AG08396 (cell line): ENCODE measurements at places on chromosomes 2 and 18.

- no peak for DNase-seq
These were observed 138.7 kb upstream of the AQP4 start for GRCh38 chr18:27004056-27004829.

- DNase-seq, result no peak
These were observed 1223.1 kb upstream of the ZEB2 start for GRCh38 chr2:145743011-145743410.

GRCh38 chr18:44562986-44563385, 117.7 kb upstream of the SETBP1 start:
- no peak for DNase-seq

DNA sequence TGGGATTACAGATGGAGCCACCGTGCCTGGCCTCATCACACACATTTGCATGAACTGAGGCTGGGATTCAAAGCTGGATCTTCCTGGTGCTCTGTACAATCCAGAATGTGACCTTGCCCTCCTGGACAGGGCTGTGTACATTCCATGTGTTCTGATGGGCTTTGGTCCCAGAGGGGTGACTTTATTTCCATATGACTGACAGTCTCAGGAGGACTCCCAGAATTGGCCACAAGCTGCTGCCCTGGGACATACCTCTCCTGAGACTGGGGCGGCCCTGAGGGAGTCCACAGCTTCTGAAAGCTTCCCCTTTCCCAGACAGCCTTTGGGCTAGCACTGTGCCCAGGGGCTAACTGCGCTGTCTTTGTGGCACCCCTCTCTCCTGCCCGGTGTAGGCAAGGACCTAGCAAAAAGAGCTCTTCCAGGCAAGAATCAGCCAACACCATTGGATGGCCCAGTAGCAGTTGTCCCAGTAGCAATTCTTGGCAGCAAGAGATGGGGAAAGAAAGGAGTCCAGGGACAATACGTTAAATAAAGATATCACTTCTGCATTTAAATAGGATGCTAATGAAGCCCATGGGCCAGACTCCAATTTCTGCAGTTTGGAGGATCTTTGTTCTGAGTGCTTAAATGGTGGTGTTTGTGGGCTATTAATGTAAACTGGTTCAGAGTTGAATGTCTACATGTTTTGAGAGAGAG, 26.4 kb upstream of the ZNF532 start:
- no peak for DNase-seq

DNA sequence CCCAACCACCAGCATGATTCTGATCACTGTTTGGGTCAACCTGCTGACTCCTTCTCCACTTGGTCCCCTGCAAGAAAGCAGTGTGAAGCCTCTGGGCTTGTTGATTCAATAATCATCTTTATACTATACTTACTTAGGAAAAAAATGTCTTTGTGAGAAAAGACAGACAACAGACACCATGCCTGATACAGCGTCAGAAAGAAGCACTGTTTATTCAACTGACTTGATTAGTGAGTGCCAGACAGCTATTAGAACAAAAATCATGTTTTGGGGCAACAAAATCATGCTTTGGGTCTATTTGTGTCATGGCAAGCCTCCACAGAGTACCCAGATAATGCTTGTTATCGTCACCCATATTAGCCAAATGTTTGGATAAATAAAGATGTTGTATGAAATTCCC, 58.7 kb upstream of the ATL2 start:
- DNase-seq, result no peak

DNA sequence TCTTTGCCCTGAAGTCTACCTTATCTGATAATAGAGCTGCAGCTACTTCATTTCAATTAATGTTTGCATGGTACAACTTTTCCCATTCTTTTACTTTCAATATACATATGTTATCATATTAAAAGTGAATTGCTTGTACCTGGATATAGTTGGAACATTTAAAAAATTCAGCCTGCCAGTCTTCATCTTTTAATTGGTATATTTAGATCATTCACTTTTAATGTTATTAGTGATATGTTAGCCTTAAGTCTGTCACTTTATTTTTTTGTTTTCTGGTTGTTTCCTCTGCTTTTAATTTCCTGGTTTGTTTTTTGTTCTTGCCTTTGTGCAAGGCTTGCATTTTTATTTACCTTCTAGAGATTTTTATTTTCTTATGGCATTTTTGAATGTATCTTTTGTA, 158.2 kb downstream of the GALNT1 start:
- DNase-seq, result no peak

DNA sequence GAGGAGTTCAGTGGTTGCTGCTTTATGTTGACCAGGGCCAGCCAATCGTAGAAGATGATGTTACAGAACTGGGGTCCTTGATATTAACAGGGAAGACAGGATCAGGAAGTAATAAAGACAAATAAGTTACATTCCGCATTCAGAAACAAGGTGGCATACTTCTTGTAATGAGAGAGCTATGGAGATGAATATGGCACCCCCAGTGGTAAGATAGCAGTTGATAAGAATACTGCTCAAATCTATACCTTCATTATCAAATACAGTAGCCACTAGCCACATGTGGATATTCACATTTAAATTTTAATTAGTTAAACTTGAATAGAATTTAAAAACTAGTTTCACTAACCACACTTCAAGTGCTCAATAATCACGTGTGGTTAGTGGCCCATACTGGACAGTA, 290.4 kb upstream of the RBMS1 start:
- no peak for DNase-seq

GRCh38 chr2:16050908-16051489, 110.6 kb downstream of the MYCN start:
- DNase-seq, result no peak

DNA sequence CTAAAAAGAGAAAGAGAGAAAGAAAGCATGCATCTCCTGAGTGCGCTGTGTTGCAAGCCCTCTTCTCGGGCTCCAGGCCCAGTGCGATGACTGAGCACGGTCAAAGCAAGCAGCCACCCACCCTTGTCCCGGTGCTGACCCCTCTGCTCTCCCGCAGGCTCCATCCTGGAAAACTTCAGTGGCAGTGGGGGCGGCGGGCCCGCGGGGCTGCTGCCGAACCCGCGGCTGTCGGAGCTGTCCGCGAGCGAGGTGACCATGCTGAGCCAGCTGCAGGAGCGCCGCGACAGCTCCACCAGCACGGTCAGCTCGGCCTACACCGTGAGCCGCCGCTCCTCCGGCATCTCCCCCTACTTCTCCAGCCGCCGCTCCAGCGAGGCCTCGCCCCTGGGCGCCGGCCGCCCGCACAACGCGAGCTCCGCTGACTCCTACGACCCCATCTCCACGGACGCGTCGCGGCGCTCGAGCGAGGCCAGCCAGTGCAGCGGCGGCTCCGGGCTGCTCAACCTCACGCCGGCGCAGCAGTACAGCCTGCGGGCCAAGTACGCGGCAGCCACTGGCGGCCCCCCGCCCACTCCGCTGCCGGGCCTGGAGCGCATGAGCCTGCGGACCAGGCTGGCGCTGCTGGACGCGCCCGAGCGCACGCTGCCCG, 252.5 kb downstream of the GLI2 start:
- DNase-seq, result no peak

DNA sequence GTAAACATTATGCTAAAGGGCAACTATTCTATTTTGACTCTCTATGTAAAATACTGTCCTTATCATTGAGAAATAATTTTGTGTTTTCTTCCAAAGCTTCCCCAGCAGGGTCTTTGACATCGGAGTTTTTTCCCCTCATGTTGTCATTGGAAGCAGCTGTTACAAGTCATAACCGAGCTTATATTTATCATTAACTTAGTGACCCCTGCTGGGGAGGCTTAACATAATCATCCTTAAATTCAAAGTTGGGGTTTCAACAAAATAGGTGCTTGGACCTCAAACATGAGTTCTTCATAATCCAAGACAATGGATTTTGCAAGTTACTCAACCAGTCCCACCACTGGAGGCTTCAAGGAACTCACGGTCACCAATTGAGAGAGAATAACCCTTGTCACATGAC, 330.9 kb downstream of the DCC start:
- DNase-seq, result no peak

DNA sequence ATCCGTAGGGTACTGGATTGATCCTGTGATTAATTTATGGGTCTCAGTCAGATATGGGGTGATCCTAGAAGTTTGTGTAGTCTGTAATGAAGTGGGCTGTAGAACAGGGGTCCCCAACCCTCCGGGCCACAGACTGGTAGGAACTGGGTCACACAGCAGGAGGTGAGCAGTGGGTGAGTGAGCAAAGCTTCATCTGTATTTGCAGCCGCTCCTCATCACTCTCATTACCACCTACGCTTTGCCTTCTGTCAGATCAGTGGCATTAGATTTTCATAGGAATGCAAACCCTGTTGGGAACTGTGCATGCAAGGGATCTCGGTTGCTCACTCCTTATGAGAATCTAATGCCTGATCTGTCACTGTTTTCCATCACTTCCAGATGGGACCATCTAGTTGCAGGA, 48.8 kb downstream of the EML4 start:
- DNase-seq, result no peak

DNA sequence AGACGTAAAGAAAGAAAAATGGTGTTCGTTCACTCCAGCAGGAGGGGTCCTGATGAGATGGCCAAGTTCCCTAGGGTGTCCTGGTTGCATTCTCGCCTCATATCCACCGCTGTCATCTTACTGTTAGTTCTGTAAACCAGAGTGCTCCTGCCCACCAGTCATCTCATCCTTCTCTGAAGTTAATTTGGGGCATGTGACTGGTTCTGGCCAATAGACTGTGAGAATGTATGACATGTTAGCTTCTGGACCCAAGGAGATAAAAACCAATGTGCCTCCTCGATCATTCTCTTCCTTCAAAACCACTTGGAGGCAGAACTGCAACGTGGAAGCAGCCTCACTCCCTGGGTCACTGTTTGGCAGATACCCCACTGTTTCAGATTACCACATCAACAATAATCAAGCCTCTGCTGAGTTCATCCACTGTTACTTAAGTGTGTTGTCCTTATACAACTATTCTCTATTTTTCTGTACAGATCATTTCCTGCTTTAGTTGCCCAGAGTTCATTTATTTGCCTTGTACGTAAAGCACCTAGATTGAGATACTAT, 759.1 kb downstream of the TSN start:
- DNase-seq, result no peak

- no peak for DNase-seq
These were observed 94.1 kb downstream of the KLHL29 start for GRCh38 chr2:23478933-23479683.

DNA sequence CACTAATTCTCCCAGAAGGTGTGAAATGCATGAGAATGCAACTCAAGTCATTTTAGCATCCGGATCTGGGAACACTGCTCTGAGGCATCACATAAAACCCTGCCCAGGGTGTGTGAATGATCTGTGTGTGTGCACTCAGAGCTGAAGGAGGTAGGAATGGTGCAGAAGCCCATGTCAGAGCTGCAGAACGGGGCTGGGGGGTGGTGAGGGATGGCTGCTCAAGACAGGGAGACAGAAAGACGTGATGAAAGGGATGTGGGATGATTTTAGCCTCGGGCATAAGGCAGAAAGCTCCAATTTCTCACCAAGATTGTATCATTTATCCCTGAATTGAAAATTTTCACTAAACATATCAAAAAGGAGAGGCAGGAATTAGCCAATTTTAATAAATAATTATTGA, 369.1 kb downstream of the EIPR1 start:
- no peak for DNase-seq

DNA sequence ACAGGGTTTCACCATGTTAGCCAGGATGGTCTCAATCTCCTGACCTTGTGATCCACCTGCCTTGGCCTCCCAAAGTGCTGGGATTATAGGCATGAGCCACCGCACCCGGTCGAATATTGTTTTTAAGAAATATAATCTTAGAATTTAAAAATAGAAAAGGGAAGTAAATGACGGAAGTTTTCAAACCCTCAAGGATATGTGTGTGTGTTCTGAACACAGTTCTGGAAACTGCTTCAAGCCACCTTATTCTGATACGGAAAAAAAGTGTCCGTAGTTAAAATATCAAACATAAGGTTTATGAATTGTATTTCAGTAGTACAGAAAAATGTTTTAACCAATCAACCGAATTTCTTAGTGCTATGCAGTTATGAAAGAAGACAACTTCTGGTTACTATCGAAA, 115.9 kb downstream of the UPP2 start:
- DNase-seq, result no peak

DNA sequence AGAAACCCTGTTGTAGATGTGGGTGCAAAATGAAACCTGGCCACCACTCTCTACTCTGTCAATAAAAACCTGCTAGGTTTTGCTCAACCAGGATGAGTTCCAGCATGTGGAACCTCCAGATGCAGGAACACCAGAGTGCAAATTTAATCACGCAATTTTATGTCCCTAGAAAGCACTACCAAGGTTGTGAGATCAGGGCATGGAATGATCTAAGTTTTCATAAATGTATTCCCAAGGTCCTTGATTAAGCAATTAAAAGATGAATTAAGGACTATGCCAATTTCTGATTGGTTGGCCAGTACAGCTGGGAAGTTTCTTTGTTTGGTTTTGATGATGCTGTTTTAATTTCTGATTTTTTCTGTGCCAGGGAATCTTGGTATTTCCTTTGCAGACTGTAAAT, 179.2 kb downstream of the KCNS3 start:
- no peak for DNase-seq

- no peak for DNase-seq
These were observed 121.2 kb downstream of the CAPN13 start for GRCh38 chr2:30686000-30686399.

DNA sequence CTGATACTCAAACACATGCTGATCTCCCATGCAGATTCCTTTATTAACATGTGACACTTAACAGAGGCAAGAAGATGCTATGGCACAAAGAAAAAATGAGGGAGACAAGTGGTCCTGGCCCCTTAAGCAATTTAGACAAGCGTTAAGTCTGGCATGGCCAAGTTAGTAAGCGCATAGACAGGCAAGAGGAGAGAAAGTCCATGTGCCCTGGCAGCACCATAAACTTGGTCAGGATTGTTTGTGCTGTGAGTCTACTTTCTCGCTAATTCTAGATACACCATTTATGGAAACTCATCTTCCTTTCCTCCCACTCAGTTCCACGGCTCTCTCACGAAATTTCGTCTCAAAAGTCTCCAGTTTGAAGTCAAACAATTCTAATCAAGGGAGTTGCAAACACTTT, 138.9 kb downstream of the RBMS1 start:
- no peak for DNase-seq
